Stimulated activated CD4-positive, alpha-beta T cell treated with anti-CD3 and anti-CD28 coated beads, Interleukin-1b, Interleukin-23, amount 100 ng/mL, for 4 hours (primary cell): ENCODE measurements at places on chromosomes 2 and 18.

- no peak for DNase-seq
These were observed 1674.5 kb upstream of the NXPH2 start for GRCh38 chr2:140454717-140455116.

- DNase-seq: peak; percentile 39
These were observed 119.8 kb downstream of the BCL2 start for GRCh38 chr18:63199743-63200241.

DNA sequence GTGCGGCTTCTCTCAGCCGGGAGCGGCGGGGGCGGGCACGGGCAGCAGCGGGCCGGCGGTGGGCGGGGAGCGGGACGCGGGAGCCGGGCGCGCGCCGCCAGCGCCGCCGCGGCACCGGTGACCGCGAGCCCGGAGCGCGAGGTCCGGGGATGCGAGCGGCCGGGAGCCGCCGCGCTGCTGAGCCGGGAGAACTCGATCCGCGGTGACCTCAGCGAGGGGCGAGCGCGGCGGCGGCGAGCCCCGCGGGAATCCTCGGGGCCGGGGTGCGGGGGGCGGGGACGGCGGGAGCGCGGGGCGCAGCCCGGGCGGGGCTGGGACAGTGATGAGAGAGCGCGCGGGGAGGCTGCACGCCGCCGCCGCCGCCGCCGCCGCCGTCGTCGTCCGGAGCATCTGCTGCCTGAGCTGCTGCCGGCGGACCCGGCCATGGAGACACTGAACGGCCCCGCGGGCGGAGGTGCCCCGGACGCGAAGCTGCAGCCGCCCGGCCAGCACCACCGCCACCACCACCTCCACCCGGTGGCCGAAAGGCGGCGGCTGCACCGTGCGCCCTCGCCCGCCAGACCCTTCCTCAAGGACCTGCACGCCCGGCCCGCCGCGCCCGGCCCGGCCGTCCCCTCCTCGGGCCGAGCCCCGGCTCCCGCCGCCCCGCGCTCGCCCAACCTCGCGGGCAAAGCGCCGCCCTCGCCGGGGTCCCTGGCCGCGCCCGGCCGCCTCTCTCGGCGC, at the start of gene MTCL1:
TSS of gene MTCL1 (plus strand) at position 319 of the 723 bp plus-strand sequence. CDS start at position 424, 105 bp downstream.
- DNase-seq: no peak

GRCh38 chr2:48249025-48249424, 280.9 kb upstream of the STON1 start:
- no peak for DNase-seq

GRCh38 chr2:105357122-105357521, 19.8 kb downstream of the C2orf49 start:
- no peak for DNase-seq

- DNase-seq: peak; percentile 49
These were observed 25.2 kb downstream of the MYCN start for GRCh38 chr2:15965564-15966019.

- DNase-seq: no peak
These were observed 1.8 kb downstream of the NMI start for GRCh38 chr2:151287513-151288250.

GRCh38 chr2:48435909-48436308, 94.0 kb upstream of the STON1 start:
- DNase-seq: no peak

DNA sequence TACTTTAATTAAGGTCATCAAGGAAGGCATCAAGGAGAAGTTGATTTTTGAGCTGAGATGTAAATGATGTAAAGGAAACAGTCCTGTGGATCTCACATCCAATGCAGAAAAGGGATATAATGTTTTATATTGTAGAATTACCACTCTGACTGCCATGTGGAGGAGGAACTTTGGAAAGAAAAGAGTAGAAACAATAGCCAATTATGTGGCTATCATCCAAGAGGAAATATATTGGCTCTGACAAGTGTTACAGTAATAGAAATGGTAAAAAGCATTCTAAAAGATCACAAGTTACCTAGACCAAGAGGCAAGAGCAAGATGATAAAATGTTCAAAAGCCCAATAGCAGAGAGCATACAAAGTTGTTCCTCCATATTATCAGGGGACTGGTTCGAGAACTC, 26.8 kb downstream of the BARD1 start:
- no peak for DNase-seq

- no peak for DNase-seq
These were observed 125.6 kb upstream of the HS6ST1 start for GRCh38 chr2:128444121-128444771.

DNA sequence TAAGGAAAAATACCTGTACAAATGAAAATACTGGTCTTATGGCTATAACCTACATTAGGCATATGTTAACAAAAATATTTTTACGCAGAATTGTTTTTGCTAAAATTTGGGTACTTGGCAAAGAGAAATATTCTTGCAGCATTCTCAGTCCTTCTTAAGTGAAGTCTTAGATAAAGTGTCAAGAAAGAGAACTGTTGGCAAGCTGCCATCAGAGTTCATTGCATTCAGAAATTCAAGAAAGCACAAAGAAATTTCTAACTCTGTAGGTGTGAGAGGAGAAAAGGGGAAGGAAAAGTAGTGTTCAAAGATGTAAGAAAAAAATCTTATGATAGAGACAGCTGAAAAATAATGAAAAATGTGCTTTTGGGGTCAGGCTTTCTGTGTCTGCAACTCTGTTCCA, 86.7 kb downstream of the IRS1 start:
- no peak for DNase-seq

GRCh38 chr2:8329660-8330622, 351.9 kb upstream of the ID2 start:
- no peak for DNase-seq

GRCh38 chr2:163662141-163662780, 73.5 kb downstream of the FIGN start:
- no peak for DNase-seq

DNA sequence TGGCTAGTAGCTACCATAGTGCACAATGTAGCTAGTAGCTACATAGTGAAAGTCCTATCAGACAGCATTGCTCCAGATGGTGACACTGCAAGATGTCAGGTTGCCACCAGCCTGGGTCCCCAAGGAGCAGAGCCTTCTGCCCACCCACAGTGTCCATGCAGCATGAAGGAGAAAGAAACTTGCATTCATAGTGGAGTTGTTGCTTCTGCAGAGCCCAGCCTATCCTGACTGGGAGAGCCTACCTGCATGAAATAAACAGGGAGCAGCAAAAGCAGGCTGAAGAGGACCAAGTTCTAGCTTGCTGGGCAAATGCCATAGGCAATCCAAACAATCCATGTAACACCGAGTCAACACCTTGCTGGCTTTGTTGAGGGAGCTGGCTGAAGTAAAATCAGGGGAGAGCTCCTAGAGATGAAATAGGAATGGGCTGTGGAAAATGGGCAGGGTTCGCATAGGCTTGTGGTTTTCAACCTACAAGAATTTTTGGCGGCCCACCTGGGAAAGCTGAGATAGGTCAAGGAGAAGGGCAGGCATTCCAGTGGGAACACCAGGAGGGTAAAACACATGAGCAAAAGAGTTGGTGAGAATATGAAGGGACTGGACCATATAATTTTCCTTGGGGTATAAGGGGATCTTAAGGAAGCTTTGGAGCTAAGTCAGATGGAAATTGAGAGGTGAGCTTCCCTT, 195.8 kb downstream of the CYP26B1 start:
- DNase-seq: no peak

DNA sequence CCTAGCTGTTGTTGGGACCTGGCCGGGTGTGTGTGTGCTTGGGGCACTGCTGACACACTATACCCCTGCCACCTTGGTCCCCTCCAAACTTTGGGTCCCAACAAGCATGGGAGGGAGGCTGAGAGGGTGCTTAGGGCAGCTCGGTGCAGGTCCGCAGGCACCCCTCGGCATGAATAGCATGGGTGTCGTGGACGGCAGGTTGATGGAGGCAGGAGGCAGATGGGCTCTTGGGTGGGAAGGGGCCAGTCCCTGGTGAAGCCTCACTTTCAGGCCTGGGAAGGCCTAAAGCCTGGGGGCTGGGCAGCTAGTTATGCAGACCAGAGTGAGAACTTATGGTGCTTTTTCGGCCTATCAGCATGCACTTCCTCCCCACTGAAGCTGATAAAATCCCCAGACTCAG, 164.2 kb downstream of the CDH19 start:
- no peak for DNase-seq

DNA sequence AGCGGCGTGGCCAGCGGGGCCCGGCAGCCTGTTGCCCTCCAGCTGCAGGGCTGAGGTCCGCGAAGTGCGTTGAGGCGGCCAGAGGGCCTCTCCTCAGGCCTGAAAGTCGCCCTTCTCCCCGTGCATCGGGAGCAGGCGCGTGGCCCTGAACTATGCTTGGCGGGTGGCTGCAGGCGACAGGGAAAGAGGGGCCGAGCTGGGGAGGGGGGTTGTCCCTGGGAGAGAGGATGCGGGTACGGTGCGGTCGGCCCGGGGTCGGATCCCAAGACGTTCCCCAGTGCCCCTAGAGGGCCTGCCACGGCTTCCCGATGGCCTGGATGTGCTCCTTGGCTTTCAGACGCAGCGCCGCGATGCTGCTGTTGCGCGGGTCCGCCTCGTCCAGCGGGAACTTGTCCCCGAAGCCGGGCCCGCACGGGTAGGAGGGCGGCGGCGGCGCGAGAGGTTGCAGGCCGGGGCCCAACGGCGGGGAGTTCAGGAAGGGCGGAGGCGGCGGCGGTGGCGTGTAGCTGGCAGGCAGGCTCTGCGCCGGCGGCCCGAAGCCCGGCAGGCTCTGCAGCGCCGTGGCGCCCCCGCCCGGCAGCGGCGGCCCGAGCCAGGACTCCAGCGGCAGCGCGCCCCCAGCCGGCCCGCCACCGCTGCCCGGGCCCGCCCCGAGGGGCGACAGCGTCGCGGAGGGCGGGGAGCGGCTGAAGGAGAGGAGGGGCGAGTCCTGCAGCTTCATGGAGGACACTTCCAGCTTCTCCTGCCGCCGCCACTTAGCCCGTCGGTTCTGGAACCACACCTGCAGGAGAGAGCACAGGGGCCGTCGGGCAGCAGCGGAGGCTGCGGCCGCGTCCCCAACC, 4.3 kb downstream of the RAX start:
- DNase-seq: no peak

- no peak for DNase-seq
These were observed 1.1 kb downstream of the TTL start for GRCh38 chr2:112483042-112483473.

DNA sequence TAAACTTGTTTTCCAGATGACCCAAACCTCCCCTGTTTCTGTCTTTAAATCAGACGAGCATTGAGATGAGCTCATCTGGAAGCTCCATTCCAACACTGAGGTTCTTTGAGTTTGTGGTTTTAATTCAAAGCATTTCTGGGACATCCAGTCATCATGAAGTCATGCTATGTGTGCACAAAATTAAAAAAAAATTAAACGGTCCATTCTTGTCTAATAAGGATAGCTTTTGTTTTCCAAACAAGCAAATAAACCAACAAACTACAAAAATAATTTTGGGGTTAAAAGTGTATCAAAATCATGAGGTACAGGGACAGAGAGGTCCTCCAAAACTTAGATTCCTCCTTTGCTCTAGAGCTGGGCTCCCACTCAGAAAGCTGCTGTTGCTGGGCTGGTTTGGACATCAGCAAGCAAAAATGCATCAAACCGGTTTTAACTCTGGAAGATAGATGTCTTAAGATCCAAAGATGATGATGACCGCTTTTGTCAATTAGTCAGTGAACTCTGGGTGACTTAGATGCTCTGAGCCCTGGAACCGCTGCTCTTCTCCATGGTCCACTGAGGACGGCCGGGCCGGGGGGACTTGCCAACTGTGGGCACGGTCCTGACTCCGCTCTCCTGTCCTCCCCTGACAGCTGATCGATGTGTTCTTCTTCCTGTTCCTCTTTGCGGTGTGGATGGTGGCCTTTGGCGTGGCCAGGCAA, 65.4 kb downstream of the TRPM8 start:
- DNase-seq: no peak

DNA sequence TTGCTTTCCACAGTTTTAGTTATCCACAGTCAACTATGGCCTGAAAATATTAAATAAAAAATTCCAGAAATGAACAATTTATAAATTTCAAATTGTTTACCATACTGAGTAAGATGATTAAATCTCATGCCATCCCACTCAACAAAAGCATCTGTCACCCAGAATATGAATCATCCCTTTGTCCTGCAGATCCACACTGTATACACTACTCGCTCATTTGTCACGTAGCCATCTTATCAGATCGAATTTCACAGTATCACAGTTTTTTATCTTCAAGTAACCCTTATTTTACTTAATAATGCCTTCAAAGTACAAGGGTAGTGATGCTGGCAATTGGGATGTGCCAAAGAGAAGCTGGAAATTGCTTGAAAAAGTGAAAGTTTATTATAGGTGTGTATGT, 291.8 kb upstream of the LRATD1 start:
- no peak for DNase-seq

GRCh38 chr2:140990416-140990815, 1140.4 kb downstream of the LRP1B start:
- no peak for DNase-seq

- DNase-seq: no peak
These were observed 36.5 kb downstream of the PSMD14 start for GRCh38 chr2:161344692-161345091.

- DNase-seq: no peak
These were observed 29.2 kb upstream of the SETBP1 start for GRCh38 chr18:44651478-44651877.

DNA sequence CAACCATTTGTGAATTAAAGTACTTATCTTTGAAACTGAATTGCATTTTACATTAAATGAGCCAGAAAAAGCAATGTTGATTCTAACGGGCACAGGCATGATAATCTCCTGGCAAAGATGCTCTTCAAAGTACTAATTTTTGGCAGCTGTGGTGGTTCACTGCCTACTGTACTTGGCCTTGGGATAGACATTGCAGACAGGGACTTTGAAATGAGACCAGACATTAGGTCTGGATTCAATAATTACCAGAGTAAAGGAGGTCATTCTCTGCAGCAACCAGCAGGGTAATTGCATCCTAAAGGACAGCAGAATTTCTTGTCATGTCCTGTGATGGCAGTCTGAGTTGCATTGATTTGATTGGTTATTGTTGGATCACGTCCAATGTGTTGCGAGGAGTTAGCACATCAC, 986.5 kb downstream of the TDRD15 start:
- DNase-seq: no peak
